ENCODE measurements at places on chromosomes 12 and 14. TPM values are rescaled to one million over a fixed set of nuclear protein-coding genes. Genes with fewer than 3 reads are reported as not detected.

- no peak for DNase-seq
These were observed 139.3 kb upstream of the TMCC3 start for GRCh38 chr12:94789510-94790225.

GRCh38 chr14:98931911-98932310 is 340.1 kb downstream of the BCL11B start:
- DNase-seq: no peak

GRCh38 chr14:61147831-61148549 is 133.1 kb downstream of the TMEM30B start:
- no peak for DNase-seq

DNA sequence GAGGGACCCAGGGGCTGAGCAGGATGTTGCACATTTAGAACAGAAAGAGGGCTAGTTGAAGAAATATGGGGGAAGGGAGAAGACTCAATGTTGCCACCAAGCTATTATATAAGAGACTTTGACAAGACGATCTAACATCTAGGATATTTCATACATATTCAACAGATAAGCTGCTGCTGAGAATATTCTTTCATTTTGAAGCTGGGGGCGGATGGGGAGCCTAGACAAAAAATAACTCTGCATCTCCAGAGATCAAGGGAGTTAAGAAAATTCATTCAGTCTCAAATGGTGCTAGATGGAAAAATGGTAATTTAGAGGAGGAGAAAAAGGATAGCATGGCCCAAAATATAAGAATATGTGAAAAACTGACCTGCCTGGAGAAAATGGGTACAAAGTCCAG is 415.6 kb downstream of the MDGA2 start:
- DNase-seq: no peak

DNA sequence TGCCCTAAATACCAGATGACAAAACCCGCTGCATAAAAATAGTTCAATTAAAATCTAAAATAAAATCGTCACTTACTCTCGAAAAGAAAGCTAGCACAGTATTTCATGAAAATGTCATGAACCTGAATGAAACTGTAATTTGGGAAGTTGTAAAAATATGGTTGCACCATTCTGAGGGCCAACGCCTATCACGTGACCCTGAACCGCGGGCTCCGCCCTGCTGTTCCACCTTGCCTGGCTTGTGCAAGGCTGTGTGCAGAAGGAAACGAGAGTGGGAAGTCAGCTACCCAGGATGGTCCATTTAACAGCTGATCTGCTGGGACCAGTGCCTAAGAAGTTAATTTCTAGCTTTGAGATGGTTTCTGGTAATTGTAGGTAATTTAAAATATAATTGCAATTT is 91.7 kb upstream of the BMP4 start:
- DNase-seq: no peak

- no peak for DNase-seq
These were observed 87.9 kb downstream of the TMTC1 start for GRCh38 chr12:29695800-29696199.

GRCh38 chr12:125533434-125534029 is 468.3 kb downstream of the AACS start:
- DNase-seq: no peak

The FITM1 gene
- 2.4 TPM for total RNA-seq

DNA sequence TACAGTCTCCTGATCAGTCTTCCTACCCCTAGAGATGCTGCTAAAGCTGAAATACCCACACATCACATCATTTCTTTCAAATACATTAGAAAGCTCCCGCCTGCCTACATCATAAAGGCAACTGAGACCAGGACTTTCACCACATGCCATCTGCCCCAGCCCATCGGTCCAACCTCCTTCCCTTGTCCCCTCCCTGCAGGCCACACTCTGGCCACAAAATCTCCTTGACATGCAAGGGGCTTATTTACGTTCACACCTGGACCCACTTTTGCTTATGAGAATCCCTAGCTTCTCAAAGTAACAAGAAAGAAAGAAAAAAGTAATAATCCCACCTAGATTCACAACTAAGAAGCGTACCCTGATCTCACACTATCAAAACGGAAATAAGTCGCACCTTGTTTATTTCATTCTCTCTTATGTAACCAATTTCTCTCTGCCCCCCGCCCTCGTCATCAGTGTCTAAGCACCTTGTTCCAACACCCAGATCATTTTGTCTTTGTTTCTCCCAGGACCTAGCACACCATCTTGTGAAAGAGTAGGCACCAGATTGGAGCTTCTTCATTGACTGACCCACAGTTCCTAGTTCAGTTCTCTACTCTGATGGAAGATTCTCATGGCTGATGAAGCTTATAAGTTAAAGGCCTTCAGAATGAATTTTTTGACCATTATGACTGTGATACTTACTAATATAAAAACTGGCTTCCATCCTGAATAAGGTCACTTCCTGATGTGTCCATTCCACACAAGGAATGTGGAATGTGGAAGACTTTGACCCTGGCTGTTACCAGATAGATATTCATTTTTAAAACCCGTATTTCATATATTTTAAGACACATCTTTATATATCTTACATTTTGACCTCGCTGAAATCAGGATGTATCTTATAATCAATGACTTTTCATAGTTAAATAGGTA is 7.7 kb downstream of the WSB2 start:
- DNase-seq: no peak

GRCh38 chr12:19978193-19978592 is 390.1 kb upstream of the PDE3A start:
- DNase-seq: no peak

The BDKRB2 gene
- not detected for total RNA-seq

DNA sequence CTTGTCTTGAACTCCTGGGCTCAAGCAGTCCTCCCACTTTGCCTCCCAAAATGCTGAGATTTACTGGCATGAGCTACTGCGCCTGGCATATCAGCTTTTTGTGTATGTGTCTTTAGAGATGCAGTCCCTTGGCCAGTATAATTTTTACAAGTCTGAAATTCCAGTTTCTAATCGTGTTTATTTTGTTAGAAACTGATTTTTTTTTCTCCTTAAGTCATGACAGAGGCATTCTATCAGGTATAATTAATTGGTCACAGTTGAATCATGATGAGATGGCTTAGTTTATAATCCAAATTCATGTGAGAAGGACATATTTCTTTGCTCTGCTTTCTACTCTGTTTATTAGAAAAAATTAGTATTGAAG is 98.9 kb downstream of the PCNX1 start:
- no peak for DNase-seq

DNA sequence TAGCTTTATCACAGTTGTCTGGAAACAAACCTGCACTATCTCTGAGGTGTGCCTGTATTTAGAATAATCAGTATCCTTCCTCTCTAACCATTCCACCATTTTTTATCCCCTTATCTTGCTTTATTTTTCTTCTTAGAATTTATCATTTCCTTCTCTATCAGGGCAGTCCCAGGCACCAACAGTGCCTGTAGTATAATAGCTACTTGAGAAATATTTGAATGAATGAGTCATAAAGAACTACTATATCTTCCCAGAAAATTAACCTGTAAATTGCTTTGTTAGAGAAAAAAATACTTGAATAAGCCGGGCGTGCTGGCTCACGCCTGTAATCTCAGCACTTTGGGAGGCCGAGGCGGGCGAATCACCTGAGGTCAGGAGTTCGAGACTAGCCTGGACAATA is 21.2 kb upstream of the FOXJ2 start:
- DNase-seq: no peak

DNA sequence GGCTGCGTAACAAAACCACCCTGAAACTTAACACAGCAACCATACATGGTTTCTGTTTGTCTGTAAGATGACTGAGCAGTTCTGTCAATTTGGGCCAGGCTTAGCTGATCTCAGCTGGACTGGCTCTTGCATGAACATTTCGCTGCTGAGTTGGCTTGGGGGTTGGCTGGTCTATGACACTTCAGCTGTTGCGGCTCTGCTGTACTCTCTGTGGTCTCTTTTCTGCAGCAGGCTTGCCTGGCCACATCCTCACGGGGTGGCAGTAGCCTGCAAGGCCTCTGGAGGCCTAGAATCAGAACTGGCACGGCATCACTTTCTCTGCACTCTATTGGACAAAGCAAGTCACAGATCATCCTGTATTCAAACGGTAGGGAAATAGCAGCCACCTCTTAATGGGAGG is 216.2 kb downstream of the BCL11B start:
- no peak for DNase-seq

DNA sequence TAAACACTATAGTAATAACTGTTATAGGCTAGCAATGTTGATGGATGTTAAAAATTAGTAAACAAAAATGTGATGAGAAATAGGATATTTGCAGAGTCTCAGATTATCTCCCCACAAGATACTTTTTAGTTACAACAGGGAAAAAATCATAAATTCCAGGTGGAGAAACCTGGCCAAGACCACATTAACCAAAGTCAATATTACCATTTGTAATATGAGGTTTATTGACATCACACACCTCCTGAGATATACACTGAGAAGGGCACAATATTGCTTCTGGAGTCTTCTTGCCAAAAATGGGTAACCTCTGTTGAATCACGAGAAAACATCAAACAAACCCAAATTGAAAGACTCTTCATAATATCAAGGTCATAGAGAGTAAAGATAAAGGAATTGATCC is 72.3 kb upstream of the AMIGO2 start:
- no peak for DNase-seq

GRCh38 chr12:52235822-52236361 is 2.8 kb downstream of the KRT7 start:
- no peak for DNase-seq

DNA sequence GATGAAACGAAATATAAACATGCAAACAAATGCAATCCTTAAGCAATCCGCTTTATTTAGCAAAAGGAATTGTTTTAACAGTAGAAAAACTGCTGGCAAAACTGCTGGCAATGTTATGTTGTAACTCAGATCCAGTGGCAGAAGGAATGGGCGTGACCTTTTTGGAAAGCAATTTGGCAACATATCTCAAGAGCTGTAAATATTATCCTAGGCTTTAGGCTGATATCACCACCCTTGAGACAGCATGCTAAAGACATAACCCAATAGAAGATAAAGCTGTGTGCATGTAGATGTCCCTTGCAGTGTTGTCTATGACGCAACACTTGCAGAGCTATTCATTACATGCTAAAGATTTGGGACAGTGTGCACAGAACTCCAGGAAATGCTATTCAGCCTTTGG is 138.5 kb downstream of the DICER1 start:
- DNase-seq: no peak

DNA sequence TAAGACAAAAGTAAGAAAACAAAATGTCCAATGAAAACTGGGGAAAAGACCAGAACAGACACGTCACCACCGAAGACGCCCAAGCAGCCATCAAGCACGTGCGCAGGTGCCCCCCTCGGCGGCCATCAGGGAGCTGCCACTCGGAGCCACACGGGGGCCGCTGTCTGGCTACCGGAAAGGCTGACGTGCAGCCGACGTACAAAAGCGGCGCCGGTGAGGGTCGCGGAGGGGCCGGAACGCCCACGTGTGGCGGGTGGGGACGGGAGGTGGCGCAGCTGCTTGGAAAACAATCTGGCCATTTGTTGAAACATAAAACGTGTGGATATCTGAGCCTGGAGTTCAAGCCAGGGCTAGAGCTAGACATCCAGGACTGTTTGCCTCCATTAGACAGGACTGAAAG is 60.7 kb downstream of the GALNT9 start:
- no peak for DNase-seq

The TAS2R31 gene
- total RNA-seq: 5.3 TPM

DNA sequence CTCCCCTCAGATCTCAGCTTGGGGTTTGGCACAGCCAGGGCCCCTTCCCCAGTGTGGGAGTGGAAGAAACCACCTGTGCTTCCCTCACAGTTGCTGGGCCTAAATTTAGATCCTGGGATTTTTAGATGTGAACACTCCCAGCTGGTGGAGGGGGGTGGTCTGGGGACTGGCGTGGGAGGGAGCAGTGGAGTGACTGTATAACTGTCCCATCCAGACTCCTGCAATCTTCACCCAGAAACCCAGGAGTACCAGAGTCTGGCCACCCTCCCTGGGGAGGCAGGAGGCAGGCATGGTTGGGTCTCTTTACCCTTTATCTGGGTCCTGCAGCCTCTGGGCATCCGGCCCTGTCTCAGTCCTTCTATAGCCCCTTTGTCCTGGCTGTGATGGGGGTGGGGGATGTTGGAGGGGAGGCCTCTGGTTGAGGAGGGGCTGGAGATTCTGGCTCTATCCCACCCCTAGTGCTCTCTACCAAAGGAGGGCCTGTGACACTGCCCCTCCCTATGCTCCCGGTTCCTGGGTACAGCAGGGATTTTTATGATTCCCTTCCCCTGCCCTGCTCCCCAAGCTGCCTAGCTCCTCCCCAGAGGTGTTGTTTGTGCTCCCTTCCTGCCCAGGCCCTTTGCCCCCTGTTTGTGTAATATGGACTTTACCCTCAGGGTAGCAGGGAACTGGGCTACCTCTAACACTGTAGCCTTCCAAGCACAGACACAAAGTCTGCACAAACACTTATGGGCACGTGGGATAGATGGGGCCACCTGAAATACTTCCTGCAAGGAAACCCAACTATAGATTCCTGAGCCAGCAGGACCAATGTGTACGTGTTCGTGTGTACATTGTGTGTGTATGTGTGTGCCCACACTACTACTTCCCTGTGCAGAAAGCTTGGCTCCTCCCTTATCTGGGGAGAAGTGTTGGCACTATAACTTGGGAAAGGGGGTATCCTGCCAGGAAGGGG is 1.7 kb downstream of the ERBB3 start:
- DNase-seq: no peak

The KLHL33 gene
- total RNA-seq: 0.42 TPM

DNA sequence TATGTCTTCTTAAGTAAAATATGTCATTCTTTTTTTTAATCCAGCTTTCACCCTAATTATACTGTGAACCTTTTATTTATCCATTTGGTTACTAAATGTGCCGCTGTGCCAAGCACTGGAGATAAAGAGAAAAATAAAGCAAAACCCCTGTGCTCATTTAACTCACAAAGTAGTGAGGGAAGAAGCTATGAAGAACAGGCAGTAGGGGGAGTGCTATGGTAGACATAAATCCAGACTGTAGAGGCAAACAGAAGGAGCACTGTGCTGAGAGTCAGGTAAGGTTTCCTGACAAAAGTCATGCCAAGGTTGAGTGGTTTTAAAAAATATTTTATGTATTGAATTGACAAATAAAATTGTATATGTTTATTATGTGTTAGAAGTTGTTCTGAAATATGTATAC is 188.5 kb upstream of the SYT10 start:
- no peak for DNase-seq

The KRT6C gene
- total RNA-seq: not detected

DNA sequence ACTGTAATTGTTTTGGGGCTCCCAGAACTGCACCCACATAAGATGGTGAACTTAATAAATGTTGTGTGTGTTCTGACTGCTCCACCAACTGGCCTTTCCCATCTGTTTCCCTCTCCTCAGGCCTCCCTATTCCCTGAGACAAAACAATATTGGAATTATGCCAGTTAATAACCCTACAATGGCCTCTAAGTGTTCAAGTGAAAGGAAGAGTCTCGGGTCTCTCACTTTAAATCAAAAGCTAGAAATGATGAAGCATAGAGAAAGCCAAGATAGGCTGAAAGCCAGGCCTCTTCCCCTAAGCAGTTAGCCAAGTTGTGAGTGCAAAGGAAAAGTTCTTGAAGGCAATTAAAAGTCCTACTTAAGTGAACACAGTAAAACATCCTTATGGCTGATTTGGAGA is 13.4 kb downstream of the ACOT6 start:
- DNase-seq: no peak

The CLEC4D gene
- not detected for total RNA-seq

The PKP2 gene
- total RNA-seq: not detected

GRCh38 chr12:50610171-50610570 is 105.4 kb downstream of the DIP2B start:
- no peak for DNase-seq

The ARHGAP9 gene
- 98.8 TPM for total RNA-seq

Measured in activated B cell treated with CpG ODN at 0.5 μM for 24 hours (primary cell).